ENCODE measurements at places on chromosomes 12 and 14. TPM values are rescaled to one million over a fixed set of nuclear protein-coding genes. Genes with fewer than 3 reads are reported as not detected.

The HOTAIR gene
- total RNA-seq = not detected

The PRH2 gene
- not detected for total RNA-seq

The CTSG gene
- 17.2 TPM for total RNA-seq

The BEST3 gene
- 0.23 TPM for total RNA-seq

The MYL6 gene
- 5,672 TPM for total RNA-seq

The TAPBPL gene
- 14.0 TPM for total RNA-seq
